ENCODE measurements at places on chromosomes 11 and 22.
A peak's percentile ranks its signal among the peaks of the same experiment; 100 is the strongest.

DNA sequence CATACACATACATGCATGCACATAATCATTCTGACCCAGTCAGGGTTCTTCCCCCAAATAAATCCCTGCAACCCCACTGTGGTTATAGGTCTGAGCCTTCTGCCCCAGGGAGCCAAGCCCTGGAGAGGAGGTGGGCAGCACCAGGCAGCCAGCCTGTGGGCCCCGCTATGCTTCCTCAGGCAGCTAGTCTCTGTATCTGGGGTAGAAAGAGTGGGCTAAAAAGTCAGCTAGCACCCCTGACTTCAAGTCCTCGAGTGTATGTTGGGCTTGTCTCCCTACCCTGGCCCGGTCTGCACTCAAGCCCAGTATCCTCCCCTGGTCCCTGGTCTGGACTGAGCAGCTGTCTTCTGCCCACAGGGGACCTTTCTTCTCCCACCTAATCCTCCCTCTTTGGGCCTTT, 28.0 kb downstream of the KCNQ1OT1 start:
- DNase-seq: no peak

DNA sequence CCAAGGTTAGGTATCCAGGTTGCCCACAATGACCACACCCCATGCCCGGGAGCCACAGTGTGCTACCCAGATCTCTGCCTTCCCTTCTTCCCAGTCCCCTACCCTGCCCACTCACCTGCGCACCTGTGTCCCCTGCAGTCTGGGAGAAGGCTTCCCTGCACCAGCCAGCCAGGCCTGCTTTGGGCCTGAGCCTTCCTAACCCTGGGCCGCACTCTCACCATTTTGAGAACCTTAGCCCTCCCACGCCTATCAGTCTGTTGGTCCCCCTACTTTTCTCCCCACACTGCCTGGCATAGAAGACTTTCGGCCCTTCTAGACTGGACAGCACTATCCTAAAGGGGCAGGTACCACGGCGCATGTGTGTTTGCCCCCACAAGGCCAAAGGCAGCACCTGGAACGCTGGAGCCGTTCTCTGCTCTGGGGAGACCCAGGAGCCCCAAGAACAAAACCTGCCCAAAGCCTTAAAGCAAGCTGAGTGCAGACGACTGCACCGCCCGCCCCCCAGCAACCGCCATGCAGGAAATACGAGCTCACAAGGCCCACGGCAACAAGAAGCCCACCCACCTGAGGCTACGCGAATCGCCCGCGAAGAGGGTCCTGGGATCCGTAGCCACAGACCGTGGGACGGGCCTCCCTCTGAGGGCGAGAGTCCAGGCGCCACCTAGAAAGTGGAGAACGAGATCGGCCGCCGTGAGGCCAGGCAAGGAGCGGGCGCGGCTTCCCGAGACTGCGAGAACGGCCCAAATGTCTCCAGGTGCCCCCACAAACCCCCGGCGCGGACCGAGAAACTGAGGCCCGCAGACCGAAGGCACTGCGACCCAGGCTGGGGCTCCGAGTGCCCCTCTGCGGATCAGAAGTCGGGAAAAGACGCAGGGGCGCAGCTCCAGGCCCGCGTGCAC, 546 bp downstream of the GNB1L start:
- no peak for DNase-seq

GRCh38 chr11:65307298-65308229, 7.1 kb upstream of the CDC42EP2 start:
- no peak for DNase-seq

DNA sequence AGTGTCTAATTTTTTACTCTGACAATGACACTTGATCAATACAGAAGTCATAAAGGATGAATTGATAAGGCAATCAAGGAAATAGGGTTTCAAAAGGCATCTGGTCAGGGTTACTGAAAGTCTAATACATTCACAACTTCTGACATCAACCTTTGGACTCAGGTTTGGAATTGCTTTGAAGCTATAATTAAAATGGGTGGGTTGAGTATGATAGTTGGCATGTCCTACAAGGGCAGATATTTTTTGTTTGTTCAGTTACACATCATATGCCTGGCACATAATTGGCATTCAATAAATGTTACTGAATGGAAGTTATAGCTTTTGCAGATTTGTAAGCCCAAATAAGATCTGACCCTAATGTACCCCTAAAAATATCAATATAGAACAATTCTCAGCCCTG, 7.3 kb upstream of the FUT4 start:
- no peak for DNase-seq

DNA sequence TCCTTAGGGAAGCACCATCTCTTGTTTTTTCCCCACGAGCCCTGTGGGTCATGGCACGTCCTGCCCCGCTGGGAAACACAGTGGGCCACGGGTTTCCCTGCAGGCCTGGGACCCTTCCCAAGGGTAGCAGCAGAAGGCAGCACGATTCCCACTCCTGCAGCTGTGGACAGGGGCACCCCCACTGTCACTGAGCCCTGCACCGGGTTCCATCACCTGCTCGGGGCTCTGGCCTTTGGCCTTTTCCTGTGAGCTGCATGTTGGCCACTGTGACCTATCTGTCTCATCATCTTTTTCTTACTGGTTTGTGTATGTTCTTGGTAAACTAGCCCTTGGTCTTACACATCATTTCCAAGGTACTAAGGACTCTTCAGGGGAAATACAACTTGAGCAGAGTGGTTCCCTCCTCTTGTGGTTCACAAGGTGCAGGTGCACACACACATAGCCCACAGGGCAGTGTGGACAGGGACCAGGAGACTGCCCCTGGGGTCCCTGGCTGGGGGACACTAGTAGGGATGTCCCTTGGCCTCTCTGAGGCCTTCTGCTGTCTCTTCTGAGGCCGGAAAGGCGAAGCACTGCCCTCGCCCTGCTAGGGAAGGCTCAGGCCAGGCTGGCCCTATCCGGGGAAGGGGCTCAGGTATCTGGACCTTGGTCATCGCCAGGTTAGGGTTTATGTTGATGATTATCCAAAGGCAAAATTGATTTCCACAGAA, 19.0 kb upstream of the TXNRD2 start:
- DNase-seq: no peak

GRCh38 chr11:117921456-117921855, 7.7 kb downstream of the TMPRSS13 start:
- DNase-seq: no peak

GRCh38 chr22:39254122-39254521, 9.3 kb upstream of the PDGFB start:
- no peak for DNase-seq

- DNase-seq: no peak
Measured at GRCh38 chr11:111360150-111361043, 18.7 kb downstream of the POU2AF1 start.

- DNase-seq: no peak
Measured at GRCh38 chr11:119192111-119192510, 6.8 kb downstream of the NHERF4 start.

GRCh38 chr11:15941206-15941770, 415.1 kb downstream of the SOX6 start:
- no peak for DNase-seq

DNA sequence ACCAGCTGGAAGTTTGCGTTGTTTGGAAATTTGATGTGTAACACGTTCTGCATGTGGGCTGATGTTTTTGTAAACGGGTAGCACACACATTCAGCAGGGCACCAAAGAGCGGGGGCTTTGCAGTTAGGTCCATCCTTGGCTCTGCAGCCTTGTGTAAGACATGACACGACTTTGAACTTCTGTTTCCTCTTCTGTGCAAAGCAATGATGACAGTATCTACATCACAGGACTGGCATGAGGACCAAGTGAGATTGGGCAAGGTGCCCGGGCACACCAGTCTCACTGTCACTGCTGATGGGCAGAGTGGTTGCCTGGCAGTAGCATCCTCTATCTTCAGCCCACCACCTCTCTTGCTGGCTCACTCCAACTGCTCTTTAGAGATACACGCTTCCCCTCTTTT, 3.3 kb downstream of the TCN2 start:
- DNase-seq: no peak

DNA sequence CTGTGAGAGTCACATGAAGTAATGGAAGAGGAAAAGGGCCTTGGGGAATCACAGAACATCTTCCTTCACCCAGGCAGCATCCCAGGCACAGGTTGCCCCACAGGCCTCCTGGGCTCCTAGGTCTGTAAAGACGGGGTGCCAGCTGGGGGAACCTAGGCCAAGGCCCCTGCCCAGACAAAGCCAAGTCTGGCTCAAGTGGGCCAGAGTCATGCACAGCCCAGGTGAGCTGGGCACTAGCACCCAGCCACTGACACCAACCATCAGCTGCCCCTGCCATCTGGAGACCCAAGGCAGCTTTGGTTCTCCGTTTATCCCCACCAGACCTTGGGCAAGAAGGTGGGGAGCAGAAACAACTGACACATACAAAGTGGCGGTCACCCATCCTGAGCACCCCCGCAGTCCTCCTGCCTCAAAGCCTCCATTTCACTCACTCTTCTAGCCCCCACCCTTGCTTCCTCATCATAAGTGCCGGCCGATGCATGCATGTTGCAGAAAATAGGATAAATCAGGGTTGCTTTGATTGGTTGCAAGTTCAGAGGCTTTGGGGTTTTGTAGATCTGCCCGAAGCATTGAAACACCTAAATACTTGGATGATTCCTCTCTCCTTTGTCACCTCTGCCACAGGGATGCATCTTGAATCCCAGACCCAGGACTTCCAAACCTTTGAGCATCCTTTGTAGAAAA, 26.5 kb upstream of the TMPRSS4 start:
- no peak for DNase-seq

DNA sequence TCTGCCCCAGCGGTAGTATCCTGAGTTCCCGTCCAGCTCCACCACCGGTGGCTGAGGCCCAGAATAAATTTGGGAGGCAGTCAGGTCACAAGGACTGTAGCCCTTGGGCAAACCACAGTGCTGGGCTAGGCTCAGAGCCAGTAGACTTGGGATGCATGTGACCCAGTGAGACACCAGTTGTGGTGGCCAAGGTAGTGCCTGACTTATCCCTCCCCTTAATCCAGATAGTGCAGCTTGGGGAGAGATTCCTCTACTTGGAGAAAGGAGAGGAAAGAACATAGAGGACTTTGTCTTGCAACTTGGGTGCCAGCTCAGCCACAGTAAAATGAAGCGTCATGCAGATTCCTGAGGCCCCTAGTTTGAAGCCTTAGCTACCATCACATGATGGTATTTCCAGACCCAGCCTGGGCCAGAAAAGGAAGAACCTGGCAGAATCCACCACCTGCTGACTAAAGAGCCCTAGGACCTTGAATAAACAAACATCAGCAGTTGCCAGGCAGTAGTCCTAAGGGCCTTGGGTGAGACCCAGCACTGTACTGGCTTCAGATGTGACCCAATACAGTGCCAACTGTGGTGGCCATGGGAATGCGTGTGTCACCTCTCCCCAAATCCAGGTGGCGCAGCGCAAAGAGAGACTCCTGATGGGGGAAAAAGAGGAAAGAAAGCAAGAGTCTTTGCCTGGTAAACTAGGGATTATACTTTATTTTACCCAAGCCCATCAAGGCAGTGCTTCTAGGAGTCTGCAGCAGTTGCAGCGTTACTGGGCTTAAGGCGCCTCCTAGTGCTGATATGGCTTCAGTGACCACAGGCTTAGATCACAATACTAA, 17.0 kb upstream of the DDX10 start:
- peak; percentile 69 for DNase-seq

- DNase-seq: no peak
Measured at GRCh38 chr22:39820256-39820655, 73.3 kb downstream of the ENTHD1 start.

DNA sequence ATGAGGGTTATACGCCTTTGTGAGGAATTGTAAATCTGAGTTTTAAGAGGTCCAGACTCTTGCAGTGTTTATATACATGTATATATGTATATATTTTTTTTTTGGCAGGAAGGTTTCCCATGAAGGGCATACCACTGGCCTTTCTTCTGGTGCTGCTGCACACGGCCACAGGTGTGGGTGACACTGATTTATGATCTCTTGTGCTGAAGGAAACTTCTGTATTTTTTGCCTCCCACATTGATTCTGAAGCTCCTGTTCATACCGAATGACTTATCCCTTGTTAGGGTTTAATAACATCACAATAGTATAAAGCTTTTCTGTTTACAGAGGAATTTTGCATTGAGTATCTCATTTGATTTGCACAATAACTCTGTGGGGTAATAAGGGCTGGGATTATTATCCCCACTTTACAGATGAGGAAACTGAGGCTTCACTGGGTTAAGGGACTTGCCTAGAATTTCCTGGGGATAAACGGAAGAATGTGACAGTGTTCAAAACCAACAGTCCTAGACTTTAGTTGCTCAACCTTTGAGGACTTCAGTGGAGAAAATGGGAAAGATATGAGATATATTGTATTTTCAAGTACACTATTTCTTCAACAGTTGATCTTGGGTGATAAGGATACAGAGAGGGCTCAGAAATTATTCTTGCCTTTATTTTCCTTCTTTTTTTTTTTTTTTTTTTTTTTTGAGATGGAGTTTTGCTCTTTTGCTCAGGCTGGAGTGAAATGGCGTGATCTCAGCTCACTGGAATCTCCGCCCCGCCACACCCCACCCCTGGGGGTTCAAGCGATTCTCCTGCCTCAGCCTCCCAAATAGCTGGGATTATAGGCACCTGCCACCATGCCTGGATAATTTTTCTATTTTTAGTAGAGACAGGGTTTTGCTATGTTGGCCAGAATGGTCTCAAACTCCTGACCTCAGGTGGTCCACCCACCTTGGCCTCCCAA, 70.1 kb downstream of the MICAL2 start:
- no peak for DNase-seq

DNA sequence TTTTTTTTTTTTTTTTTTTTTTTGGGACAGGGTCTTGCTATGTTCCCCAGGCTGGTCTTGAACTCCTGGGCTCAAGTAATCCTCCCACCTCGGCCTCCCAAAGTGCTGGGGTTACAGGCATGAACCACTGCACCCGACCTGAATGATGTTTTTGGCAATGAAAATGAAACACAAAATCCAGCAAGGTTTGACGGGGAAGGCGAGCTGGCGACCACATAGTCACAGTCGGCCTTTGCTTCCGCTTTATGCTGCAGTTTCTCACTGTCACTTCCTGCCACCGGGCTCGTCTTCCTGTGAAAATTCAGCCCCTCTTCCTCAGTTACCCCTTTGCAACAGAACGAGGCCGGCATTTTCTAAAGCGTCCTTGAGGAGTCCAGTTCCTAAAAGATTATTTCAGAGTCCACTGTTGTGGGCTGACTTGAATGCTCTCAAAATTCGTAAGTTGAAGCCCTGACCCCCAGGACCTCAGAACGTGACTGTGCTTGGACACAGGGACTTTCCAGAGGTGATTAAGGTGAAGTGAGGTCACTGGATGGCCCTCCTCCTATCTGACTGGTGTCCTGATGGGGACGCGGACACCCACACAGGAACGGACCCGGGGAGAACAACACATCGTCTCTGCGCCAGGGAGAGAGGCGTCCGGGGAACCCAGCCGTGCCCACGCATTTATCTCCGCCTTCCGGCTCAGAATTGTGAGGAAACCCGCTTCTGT, 2.9 kb upstream of the BID start:
- no peak for DNase-seq

DNA sequence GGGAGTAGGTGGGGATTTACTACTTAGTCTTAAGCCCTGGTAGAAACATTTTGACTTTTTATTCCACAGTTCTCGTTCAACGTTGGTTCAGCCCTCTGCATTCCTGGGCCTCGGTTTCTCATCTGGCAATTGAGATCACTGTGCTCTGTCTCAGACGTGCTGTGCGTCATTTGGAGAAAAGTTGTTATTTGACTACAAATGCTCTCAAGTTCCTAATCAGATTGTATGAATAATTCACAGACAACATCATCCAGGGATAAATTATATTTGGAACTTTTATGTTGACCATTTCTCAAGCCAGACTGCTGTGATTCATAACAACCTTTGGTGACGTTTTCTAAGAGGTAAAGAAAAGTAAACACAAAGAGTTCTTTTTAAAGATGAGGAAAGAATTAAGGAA, 69.2 kb downstream of the BLID start:
- DNase-seq: no peak

GRCh38 chr22:36528341-36528740, 625 bp downstream of the EIF3D start:
- no peak for DNase-seq

GRCh38 chr11:117769533-117769932, 27.5 kb downstream of the DSCAML1 start:
- DNase-seq: no peak

Measured in NCI-H2081 (cell line).